ENCODE measurements at places on chromosomes 5 and 9.
A peak's percentile ranks its signal among the peaks of the same experiment; 100 is the strongest.

- no peak for DNase-seq
Observed at GRCh38 chr5:170178814-170179213, 54.0 kb upstream of the C5orf58 start.

GRCh38 chr9:89501311-89501898 lies 3.5 kb upstream of the SEMA4D start:
- DNase-seq: no peak

DNA sequence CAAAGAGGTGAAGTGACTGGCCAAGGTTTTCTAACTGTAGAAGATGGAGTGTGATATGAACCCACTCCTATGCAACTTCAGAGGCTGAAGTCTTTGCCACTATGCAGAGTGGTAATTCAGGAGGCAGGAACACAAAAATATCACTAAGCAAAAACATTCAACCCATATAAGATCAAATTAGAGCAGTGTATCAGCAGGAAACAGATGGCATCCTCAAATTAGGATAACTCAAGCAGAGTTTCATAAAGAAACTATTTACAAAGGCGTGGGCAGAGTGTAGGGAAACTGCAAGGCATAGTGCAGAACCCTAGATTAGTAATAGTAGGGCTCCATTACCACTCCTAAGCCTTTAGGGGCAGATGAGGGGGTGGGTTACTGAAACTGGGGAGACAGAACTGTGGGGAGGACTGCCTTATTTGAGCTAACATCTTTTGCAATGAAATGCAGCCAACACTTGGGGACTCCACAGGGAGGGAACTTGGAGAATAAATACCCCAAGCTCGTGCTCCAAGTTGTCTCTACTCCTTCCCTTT lies 72.2 kb downstream of the PTTG1 start:
- no peak for DNase-seq

GRCh38 chr9:20224756-20225155 lies 397.5 kb downstream of the MLLT3 start:
- no peak for DNase-seq

DNA sequence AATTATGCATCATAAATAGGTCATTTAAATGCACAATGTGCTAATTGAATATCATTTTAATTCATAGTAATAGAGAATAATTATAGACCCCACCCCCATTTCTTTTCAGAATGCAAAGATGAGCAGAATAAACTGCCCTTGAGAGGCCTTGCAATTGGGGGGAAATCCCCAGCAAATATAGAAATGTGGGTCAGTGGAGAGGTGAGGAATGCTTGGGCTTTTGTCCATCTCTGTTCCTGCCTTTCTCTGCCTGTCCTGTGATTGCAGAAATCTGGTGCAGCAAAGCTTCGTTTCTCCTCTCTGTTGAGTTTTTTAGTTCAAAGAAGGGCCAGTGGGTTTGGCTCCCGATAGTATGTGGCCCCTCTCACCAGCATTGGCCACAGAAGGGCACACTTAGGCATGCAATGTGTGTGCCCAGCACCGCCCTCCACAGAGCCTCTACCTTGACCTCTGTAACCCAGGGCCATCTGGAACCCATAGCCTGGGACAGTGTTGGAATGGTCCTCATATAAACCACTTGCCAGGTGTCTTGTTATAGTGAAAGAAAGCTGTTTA lies 164.2 kb downstream of the SEMA6A start:
- DNase-seq: no peak

- no peak for DNase-seq
Observed at GRCh38 chr9:104900871-104901270, 27.1 kb downstream of the ABCA1 start.

GRCh38 chr5:7425830-7426229 lies 29.9 kb downstream of the ADCY2 start:
- DNase-seq: no peak

DNA sequence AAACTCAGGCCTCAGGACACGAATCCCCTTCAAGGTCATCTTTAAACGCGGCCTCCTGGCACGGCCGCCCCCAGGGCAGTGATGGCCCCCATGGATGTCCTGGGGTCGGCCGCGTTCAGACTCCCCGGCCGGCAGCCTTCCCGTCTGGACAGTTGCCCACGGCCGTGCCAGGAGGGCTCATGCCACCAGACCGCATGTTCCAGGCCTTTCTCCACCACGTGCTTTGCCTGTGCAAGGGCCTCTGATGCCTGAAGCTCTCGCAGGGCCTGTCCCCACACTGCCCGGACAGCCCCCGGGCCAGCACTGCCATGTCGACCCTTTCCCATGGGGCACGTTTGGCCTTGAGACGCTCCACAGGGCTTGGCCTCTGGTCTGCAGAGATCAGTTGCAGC lies 34.6 kb downstream of the SLC9A3 start:
- no peak for DNase-seq

GRCh38 chr5:57041570-57041969 lies 89.6 kb upstream of the MIER3 start:
- DNase-seq: no peak

- DNase-seq: no peak
Observed at GRCh38 chr5:56053363-56053762, 58.6 kb upstream of the IL6ST start.

DNA sequence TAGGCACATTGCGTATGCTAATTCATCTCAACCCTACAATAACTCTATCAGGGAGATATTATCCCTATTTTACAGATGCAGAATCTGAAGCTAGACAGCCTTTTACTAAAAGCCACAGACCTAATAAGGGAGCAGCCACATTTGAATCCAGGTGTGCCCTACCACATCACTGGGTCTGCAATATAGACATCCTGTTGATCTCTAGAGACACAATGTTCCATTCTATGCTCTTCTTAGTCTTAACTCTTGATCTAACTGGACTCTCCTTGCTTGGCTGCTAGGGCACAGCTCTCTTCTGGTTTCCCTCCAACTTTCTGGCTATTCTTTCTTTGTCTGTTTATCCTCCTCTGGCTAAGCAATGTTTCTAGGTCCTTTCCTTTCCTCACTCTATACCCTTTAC lies 1.4 kb upstream of the SPATA6L start:
- peak; percentile 41 for DNase-seq

- DNase-seq: no peak
Observed at GRCh38 chr5:102080288-102080687, 215.8 kb downstream of the SLCO4C1 start.

GRCh38 chr9:17750269-17750668 lies 171.4 kb downstream of the SH3GL2 start:
- no peak for DNase-seq

GRCh38 chr9:115627511-115627910 lies 509.6 kb upstream of the TNC start:
- no peak for DNase-seq

GRCh38 chr9:114156657-114157421 lies 1.5 kb downstream of the COL27A1 start:
- peak; percentile 11 for DNase-seq

GRCh38 chr9:24516463-24516862 lies 29.2 kb downstream of the IZUMO3 start:
- no peak for DNase-seq

- no peak for DNase-seq
Observed at GRCh38 chr5:33888587-33888986, 3.2 kb downstream of the ADAMTS12 start.

GRCh38 chr5:50710838-50711237 lies 44.4 kb downstream of the PARP8 start:
- DNase-seq: no peak

GRCh38 chr5:103587185-103587748 lies 24.7 kb upstream of the NUDT12 start:
- no peak for DNase-seq

GRCh38 chr5:52783226-52783959 lies 4.3 kb upstream of the ITGA1 start:
- no peak for DNase-seq

DNA sequence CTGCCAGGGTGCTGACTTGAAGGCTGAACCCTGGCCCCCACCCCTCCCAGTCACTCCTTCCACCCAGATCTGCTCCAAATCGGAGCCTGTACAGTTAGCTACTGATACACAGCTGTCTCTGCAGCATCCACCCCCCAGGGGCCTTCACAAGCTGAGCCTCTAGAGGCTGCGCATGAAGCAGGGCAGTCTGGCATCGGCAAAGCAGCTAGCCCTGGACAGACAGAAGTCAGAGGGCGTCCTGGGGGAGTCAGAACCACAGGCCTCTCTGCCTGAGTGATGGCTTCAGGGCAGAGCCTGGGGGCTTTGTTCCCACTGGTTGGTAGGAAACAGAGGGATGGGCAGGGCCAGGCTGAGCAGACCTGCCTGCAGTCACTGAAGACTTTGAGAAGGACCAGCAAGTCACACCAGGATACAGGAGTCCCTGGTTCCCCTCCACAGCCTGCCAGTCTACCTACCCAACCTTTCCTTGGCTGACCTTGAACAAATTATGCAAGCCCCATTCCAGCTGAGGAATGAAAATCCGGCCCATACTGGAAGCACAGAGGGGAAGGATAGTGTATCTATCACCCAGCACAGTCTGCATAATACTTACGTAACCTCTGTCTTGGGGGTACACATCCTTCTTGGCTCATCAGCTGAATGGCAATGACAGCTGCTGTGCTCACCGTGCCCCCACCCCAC lies 8.8 kb downstream of the VDAC1 start:
- no peak for DNase-seq

GRCh38 chr5:132102101-132102701 lies 28.6 kb downstream of the CSF2 start:
- DNase-seq: peak; percentile 65

- DNase-seq: no peak
Observed at GRCh38 chr5:68273717-68274409, 58.3 kb downstream of the PIK3R1 start.

GRCh38 chr5:168006456-168007130 lies 284.9 kb upstream of the WWC1 start:
- no peak for DNase-seq

GRCh38 chr5:144125163-144125726 lies 45.2 kb downstream of the YIPF5 start:
- no peak for DNase-seq

DNA sequence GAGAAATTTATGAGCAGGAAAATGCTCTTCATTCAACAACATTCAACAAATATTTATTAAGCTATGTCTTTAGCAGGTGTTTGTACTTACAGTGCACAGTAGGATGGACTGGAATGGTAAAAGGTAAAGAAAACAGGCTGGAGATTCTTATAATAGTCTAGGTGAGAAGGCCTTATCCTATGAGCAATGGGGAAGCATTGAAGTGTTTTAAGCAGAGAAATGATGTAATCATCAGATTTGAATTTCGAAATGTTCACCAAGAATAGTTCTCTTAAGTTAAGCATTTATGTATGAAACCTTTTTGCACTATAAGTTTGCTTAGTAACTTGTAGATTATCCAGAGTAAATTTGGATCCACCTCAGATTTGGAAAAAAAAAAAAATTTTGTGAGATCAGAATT lies 209.3 kb downstream of the NR3C1 start:
- DNase-seq: no peak

DNA sequence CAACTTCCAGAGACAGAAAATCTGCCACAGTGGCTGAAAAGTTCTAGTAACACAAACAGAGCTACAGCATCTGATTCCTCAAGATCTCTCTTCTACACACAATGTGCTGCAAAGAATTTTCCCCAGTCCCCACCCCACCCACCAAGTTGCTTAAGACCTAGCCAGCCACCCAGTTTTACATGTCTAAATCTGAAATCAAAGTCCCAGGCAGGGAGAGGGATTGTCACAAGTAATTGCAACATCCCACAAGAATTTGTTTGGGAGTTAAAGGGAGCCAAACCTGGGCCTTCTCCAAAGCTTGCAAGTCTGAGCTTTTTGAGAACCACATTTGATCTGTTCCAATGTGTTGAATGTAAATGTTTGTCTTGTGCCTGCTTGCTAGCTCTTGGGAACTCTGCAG lies 15.5 kb downstream of the IGIP start:
- no peak for DNase-seq

DNA sequence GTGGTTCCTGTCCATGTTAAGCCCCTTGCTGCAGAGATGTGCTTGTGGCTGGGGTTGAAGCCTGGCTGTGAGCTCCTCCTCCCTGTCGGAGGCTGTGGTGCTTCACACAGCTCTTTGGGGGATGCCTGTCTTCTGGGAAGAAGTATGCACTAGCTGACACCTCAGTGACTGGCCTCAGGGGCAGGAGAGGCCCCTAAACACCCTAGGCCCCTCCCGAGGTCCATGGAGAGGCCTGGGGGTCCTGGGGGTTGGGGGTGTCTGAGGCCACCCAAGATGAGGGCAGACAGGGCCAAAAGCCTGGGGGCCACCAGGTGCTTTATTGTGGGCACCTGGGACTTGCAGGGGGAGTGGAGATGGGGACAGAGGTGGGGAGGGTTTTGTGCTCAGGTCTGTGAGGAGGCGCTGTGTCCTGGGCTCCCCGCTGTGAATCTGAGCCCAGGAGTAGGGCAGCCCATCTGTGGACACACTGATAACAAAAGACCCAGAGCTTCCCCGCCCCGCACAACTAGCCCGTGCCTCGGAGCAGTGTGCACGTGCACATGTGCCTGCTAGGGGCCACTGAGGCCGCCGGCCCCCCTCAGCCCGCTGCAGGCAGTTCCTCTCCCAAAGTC lies 92.0 kb downstream of the PHF2 start:
- DNase-seq: no peak

DNA sequence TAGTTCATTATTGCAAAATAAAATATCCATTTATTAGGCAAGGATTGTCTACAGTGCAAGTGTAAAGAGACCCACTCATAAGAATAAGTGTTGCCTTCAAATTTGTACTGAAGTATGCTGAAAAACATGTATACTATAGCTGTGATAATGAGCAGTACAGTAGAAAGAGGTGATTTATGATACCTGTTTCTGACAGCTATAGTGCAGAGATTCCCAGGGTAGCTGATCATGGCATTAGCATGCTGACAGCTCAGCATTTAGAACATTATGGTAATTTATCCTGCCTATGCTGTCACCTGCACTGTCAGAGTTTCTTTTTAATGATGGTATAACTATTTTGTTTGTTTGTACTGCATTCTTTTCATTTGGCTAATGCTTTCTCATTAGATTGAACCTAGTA lies 177.6 kb upstream of the TLX3 start:
- DNase-seq: no peak

- DNase-seq: no peak
Observed at GRCh38 chr9:93126151-93126781, 7.8 kb downstream of the NINJ1 start.

GRCh38 chr9:133569891-133570690 lies 35.6 kb downstream of the ADAMTSL2 start:
- DNase-seq: no peak

DNA sequence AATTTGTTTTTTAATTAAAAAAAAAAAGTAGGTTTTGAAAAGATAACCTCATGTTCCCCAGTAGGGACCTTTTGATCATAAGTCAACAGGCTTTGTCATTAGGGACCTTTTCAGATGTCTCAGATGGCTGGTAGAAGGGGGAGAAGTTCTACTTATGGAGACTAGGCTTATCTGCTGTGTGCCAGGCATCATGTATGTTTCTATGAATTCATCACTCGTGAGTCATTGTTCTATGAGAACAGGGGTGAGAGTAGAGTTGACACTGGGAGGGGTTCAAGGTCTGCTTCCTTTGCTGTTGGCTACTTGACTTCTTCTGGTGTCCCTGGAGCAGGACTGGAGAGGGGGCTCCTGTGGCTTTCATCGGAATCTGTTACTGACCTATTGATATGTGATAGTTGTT lies 138.8 kb downstream of the KDM4C start:
- DNase-seq: no peak

GRCh38 chr9:89048616-89049015 lies 57.3 kb downstream of the S1PR3 start:
- DNase-seq: no peak

GRCh38 chr9:105393576-105394344 lies 54.1 kb upstream of the FSD1L start:
- no peak for DNase-seq

Measured in central memory CD4-positive, alpha-beta T cell (primary cell).